ENCODE measurements at places on chromosomes 16 and 17.

GRCh38 chr17:57357830-57358430, 101.6 kb downstream of the MSI2 start:
- no peak for DNase-seq

GRCh38 chr16:67000384-67001351, 12.3 kb downstream of the CES4A start:
- DNase-seq, result peak; percentile 24

DNA sequence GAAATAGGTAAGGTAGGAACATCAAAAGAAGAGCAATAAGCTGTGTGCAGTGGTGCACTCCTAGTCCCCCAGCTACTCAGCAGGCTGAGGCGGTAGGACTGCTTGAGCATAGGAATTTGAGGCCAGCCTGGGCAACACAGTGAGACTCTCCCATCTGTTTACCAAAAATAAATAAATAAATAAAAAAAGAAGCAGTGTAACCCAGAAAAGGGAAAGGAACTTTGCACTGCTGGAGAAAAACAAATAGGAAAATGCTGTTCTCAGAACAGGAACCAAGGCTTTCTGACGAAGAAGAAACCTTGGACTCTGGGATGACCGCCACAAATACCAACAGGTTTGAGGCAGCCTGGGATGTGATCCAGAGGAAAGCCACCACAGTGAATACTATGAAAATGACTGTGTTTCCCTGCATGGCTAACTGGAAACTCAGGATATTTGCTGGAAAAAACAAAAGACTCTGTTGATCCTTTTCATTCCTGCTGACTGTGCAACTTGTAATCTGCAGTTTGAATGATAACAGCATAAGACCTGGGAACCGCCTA, 41.2 kb downstream of the TTC19 start:
- no peak for DNase-seq

GRCh38 chr17:34219405-34219804, 35.7 kb upstream of the CCL2 start:
- DNase-seq, result no peak

- DNase-seq, result no peak
Measured at GRCh38 chr16:85033171-85033570, 5.6 kb downstream of the KIAA0513 start.

DNA sequence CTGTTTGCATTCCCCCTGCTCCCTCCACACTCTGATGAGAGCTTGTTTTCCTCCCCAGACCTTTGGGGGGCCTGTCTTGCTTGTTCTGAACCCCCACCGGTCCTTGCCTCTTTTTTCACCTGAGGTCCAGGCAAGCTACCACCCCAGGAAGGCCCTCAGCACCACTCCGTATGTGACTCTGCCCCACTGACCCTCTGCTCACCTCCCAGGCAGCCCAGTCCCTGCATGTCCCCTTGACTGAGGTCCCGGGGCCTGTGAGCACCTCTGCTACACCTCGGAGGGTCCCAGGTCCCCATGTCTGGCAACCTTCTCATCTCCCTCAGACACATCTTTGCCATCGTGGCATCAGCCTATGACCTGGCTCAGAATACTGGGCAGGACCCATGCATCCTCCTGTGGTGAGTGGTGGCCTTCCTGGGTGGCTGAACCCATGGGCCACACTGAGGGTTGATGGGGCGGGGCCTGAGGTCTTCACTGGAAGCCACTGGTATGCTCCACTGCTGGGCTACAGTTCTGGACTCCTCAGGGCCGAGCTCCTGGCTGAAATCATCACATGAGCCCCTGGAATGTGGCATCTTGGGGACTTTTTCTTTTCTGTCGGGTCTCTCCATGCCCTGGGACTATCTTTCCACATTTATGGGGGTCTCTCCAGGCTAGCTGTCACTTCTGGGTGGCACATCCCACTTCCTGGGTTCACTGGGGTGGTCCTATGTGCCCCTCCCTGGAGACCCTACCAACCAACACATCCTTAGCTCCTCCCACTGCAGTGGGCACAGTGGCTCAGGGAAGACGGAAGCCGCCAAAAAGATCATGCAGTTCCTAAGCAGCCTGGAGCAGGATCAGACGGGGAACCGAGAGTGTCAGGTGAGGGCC, 3.5 kb downstream of the MYO15B start:
- DNase-seq, result no peak

DNA sequence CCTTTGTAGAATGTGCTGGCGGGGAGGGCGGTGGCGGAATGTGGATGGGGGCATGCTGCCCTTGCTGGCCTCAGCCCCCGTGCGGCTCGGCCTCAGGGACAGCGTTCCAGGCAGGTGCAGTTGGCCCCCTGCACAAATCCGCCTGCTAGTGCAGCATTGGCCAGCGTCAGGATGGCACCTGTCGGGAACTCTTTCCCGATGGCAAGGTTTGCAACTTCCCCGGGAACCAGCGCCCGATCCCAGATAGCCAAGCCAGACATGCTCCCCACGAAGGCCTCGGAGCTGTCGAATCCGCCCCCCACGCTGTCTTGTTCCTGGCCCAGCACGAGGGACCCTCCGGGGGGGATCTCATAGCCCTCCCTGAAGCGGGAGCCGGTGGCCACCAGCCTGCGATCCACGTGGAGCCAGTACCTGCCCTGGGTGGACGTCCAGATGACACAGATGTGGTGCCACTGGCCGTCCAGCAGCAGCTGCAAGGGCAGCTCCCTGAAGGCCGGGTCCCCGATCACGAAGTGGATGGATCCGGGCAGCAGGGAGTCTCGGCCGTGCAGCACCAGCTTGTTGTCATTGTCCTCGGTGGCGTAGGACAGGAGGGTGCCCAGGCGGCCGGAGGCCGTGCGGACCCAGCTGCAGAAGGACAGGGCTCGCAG, 2.8 kb downstream of the PTX4 start:
- no peak for DNase-seq

DNA sequence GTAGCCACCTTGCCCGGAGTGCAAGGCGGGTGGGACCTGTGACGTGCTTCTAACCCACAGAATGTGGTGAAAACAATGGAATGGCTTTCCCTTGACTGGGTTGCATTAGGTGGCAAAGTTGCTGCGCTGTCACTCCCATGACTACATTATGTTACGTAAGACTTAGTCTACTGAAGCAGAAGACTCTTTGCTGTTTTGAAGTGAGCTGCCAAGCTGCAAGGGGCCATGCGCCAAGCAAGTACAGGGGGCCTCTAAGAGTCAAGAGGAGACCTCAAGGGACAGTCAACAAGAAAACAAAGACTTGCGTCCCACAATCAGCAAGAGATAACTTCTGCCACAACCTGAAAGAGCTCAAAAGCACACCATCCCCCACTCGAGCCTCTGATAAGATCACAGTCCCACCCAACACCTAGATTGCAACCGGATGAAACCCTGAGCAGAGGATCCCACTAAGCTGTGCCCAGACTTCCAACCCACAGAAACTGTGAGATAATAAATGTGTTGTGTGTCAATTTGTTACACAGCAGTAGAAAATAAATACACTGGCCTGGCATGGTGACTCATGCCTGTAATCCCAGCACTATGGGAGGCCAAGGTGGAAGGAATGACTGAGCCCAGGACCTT, 16.5 kb downstream of the ANKRD11 start:
- DNase-seq, result no peak
